T-helper 1 cell (primary cell): ENCODE measurements at places on chromosomes 7 and 10.

DNA sequence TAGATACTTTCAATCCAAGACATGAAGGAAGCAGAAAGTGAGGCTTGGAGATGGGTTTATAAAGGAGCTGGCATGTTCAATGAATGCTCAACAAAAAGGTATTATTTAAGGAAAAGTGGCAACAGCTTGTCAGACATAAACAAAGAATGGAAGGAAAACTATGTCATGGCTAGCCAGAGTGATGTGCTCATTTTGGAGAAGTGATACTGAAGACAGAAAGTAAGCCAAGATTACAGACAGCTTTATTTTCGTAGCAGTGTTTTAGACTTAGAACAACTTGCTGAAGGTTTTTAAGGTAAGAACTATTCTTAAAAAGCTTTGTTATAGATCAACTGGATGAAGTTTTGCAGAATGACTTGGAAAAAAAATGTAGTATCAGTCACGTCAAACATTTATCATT is 160.5 kb upstream of the FERD3L start:
- no peak for DNase-seq

DNA sequence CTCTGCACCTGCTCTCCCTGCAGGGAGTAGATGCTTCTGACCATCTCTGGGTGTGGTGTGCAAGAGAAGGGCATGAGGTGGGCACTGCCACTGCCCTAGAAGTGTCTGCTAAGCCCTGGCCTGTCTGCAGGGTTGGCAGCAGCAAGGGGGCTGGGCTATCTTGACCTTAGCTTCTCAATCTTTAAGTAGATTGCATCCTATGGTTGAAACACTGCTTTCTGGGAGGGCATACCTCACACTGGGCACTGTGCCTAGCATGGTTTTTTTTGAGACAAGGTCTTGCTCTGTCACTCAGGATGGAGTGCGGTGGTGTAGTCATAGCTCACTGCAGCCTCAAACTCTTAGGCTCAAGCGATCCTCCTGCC is 54.9 kb downstream of the CLIP2 start:
- no peak for DNase-seq

GRCh38 chr7:95632609-95633008 is 36.3 kb upstream of the PDK4 start:
- no peak for DNase-seq

DNA sequence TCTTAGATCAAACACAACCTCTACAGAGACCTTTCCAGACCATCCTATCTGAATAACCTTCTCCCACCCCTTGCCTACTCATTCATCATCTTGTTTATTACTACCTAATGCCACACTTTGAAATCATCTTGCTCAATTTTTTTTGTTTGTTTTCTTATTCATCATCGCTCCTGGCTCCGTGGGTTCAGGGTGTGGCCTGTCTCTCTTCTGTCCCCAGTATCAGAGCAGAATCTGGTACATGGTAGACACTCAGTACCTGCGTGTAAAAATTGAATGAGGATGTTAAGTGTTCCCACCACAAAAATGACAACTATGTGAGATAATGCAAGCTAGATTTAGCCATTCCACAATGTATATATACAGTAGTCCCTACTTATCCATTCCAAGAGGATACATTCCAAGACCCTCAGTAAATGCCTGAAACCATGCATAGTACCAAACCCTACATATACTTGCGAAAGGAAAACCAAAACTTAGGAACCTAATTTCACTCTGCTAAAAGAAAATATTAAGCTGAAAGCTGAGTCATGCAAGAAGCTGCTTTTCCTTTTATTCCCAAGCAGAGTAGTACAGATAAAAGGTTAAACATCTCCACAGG is 72.1 kb upstream of the SEC61G start:
- no peak for DNase-seq

- no peak for DNase-seq
These were observed 994 bp upstream of the MAGI2 start for GRCh38 chr7:79454361-79454960.

GRCh38 chr7:99108613-99109012 is 35.3 kb downstream of the SMURF1 start:
- no peak for DNase-seq

GRCh38 chr10:21975378-21975990 is 28.0 kb downstream of the DNAJC1 start:
- DNase-seq: no peak

DNA sequence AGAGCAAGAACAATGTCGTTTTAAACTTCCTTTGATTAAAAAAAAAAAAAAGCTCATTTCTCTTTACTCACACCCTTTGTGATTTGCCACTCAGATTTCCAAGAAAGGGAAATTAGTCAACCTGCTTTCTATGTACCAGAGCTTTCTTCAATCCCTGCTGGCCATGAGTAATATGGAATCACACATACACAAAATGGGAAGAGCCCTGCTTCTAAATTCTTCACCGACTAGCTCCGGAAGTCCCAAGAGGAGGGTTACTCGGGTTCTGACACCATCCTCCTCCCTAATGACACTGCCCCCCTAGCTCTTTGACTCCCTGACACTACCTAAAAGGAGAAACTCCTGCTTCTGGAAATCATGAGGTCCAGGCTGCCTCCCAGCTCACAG is 81.8 kb upstream of the SFMBT2 start:
- no peak for DNase-seq

GRCh38 chr10:78985973-78986818 is 82.6 kb upstream of the ZMIZ1 start:
- DNase-seq: no peak

GRCh38 chr7:18846765-18847215 is 270.6 kb downstream of the TWIST1 start:
- DNase-seq: no peak

GRCh38 chr10:15483215-15484075 is 112.4 kb upstream of the FAM171A1 start:
- no peak for DNase-seq

DNA sequence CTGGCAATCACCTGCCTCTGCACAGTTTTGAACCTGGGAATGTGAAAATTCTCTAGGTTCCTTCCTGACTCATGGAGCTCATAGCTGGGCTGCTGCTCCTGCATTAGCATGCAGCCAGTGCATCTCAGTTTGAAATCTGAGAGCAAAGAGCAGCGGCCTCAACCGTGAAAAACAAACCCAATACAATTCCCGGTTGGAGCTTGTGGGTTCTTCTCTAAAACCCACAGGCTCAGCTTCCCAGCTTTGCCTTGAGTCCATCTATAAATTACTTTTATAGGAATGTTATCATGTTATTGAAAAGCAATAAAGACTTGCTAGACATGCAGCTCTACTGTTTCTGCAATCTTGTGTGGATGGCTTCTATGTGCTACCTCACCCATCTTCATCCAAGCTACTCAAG is 191.7 kb downstream of the CXCL12 start:
- DNase-seq: no peak

GRCh38 chr10:68261132-68261856 is 29.4 kb upstream of the ATOH7 start:
- no peak for DNase-seq

DNA sequence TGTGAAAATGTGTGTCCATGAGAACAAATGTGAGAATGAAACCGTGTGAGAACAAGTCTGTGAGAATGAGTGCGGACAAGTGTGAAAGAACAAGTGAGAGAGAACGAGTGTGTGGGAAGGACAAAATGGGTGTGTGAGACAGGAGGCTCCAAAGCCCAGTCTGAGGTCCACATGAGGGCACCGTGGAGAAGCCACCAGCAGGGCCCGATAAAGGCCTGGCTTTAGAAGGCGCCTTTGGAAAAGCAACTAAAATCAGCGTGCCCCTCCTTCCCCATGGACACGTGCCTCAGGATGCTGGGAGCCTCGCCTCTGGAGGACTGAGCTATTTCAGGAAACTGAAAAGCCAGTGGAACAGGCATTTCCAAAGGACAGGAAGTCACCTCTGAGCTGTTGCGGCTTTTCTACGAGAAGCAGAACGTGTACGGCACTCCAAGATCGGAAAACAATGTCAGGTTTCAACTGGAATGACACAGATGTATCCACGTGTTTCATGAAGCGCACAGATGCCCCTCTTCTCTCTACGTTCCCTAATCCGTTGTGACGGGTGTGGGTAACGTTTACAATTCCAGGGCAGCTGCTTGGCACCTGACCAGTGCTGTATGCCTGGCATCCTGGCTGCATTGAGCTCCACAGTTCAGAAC is 46.4 kb downstream of the ESYT2 start:
- DNase-seq: no peak

GRCh38 chr7:106054156-106054910 is 57.8 kb downstream of the SYPL1 start:
- DNase-seq: no peak

- no peak for DNase-seq
These were observed 8.2 kb downstream of the GSAP start for GRCh38 chr7:77407906-77408305.

DNA sequence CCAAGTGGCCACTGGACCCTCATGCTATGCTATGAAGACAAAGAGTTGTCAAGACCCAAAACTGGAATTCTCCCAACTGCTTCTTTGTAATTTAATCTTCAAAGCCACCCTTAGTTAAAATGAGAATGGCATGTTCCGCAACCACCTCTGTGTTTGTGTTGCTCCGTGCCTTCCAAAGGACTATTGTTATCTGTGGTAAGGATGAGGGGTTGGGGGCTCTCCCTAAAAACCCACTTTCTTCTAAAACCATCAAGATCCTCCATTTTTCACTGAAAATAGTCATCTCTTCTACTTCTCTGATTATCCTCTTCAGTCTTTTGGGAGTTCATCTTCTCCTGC is 222.1 kb upstream of the AOAH start:
- DNase-seq: no peak

- DNase-seq: no peak
These were observed 49.0 kb downstream of the SPOCK2 start for GRCh38 chr10:72039377-72039776.

DNA sequence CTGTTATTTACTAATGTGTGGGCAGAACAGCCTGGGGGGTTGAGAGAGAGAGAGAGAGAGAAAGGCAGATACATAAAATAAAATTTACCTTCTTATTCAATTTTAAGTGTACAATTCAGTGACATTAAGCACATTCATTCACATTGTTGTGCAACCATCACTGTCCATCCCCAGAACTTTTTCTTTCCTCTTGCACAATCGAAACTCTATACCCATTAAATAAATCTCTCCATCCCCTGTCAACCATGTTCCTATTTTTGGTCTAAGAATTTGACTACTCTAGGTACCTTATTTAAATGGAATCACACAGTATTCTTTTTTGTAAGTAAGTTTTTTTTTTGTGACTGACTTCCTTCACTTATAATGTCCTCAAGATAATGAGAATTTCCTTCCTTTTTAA is 181.6 kb downstream of the SND1 start:
- no peak for DNase-seq

DNA sequence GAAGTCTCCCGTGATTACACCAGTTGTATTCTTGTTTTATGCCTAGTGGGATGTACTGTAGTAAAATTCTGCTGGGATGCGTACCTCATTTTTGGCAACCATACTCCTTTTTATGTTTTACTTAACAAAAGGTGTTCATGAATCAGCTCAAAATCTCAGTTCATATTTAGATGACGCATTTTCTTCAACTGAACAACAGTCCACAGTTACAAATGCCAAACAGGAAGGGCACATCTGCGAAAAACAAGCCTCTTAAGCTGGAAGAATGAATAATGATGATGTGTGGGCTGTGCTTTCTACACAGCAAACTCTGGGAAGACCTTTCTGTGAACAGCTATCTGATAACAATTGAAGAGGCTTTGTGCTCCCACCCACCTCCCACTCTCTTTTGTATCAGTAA is 68.4 kb upstream of the NRBF2 start:
- no peak for DNase-seq

GRCh38 chr10:117768333-117769042 is 225.9 kb downstream of the EMX2 start:
- no peak for DNase-seq

DNA sequence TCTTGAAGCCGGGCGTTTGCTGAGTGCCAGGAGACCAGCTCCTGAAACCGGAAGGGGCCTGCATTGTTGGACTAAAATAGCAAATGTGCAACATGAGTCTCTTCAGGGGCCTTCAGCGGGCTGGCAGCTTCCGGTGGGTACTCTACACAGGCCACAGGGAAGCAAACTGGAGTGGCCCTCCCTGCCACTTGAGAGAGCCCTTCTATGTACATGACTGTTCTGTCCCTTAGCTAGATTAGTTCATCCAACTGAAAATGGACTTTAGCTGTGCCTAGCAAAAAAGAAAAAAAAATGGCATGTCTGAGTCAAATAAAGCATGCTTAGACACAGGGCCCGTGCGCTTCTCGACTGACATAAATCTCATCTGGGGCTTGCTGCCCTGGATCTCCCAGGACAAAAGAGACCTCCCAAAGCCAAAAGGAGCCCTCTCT is 115.3 kb upstream of the TCF7L2 start:
- no peak for DNase-seq

DNA sequence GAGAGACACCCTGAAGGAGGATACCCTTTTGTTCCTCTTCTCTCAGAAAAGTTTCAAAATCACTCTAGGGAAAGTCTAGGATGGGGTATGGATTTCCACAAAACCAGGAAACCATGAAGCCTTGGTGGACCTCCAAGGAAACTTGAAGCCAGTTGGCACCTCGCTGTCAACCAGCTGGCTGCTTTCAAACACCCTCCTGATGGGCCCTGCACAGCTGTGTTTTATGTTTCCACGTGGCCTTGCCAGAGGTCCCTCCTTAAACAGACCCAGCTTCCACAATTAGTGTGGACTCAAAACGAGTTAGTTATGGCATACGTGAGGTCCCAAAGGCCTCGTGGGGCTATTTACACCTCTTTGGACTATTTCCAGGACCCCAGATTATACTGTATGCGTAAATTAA is 5.9 kb downstream of the PPP1R3A start:
- DNase-seq: no peak

- no peak for DNase-seq
These were observed 74.0 kb downstream of the ZMIZ1 start for GRCh38 chr10:79142522-79143309.

- DNase-seq: no peak
These were observed 241.7 kb downstream of the BUB3 start for GRCh38 chr10:123395906-123396305.

DNA sequence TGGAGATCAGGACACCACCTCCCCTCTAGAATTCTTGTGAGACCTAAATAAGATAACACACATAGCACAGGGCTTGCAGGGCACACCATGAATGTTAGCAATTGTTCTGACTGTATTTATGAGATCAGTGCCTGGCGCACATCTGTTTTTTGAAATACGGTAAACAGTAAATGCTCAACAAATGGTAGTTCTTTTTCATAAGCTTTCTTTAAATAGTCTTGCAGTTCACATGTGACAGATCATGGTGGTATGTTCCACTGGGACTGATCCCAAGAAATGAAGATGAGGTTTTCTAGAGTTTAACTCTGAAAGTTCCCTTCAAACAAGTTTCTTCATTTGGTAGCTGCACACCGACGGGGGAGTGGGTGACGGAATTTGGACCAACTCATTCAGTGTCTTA is 34.8 kb downstream of the CREB5 start:
- no peak for DNase-seq

GRCh38 chr10:128710098-128710797 is 584.0 kb upstream of the MKI67 start:
- no peak for DNase-seq

GRCh38 chr10:16408379-16408778 is 28.4 kb upstream of the PTER start:
- no peak for DNase-seq

GRCh38 chr7:128666200-128666599 is 5.9 kb upstream of the GARIN1A start:
- DNase-seq: no peak

GRCh38 chr10:109089779-109090178 is 833.5 kb downstream of the XPNPEP1 start:
- no peak for DNase-seq

GRCh38 chr10:62684911-62685310 is 119.6 kb upstream of the ADO start:
- no peak for DNase-seq
